ENCODE measurements at places on chromosomes 2 and 18.

DNA sequence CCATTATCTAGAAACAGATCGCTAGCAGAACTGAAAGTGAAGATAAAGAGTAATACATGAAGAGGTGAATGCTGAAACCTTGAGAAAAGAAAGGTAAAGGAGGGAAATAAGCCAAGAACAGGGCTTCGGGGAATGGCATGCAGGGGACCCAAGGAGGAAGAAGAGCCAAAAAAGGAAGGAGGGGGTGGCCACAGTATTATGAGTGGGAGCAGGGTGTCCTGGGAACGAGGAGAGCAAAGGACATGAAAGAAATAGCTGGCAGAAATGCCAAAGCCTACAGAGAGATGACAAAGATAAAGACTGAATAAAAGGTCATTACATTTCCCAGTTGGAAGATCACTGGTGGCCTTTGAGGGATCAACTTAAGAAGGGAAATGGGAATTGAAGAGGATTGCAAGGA, 82.9 kb downstream of the ACTR3 start:
- no peak for DNase-seq

DNA sequence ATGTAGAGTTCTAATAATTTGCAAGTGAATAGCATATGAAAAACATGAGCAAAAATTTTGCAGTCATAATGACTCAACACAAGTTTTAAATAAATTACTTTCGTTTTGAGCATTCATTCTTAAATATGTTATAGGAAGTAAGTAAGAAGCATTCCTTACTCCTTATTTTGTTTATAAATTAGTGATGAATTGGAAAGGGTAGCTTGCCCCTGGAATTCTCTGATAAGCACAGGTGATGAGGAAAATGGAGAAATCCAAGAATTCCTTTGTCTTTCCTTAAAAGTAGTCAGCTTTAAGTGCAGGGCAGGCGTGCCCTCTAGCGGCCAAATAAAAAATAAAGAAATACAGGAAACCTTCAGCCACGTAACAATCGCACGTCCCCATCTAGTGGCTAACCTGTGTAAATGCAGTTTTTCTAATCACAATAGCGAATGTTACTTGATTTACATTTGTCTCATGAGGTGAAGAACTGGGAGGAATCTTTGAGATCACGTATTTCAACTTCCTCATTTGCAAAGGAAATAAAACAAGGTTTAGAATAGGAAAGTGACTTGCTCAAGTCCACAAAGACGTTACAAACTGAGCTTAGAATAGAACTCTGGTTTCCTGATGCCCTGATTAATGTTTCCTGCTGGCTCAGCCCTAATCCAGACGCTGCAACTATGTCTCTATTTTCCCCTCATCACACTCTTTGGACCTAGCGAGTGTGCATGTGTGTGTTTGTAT, 47.2 kb upstream of the ZNG1B start:
- DNase-seq: peak; percentile 29

DNA sequence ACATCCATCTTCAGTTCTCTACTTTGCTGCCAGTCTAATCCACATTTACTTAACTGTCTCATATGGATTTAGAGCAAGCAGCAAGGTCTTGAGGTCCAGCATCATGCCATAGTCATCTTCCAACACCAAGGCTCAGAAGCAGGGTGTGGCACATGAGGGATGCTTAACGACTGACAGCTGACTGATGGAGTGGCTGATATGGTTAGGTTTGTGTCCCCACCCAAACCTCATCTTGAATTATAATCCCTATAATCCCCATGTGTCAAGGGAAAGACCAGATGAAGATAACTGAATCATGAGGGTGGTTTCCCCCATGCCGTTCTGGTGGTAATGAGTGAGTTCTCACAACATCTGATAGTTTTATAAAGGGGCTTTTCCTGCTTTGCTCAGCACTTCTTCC, 257.3 kb downstream of the NBAS start:
- no peak for DNase-seq

DNA sequence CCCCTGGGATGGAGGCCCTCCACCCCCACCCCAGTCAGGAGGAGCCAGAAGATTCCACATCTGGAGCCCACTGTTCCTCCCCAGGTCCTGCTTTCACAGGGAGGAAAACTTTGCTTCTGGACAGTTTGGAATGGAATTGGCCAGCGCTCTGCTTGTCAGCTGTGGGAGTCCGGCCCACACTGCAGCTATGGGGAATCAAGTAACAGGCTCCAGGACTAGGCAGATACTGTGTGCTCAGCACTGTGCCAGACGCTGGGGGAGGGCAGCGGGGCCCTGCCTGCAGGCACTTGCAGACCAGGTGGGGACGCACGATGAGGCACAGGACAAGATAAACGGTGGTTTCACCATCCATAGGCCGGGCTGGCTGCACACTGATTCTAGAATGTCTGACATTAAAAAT, 114.0 kb downstream of the STPG4 start:
- no peak for DNase-seq

- no peak for DNase-seq
These were observed 107.2 kb upstream of the CDH2 start for GRCh38 chr18:28284132-28284531.

GRCh38 chr2:219045937-219046550, 4.7 kb upstream of the CFAP65 start:
- no peak for DNase-seq

GRCh38 chr2:174324530-174324929, 10.2 kb upstream of the SP9 start:
- no peak for DNase-seq

GRCh38 chr18:8063733-8064132, 496.6 kb downstream of the PTPRM start:
- no peak for DNase-seq

- no peak for DNase-seq
These were observed 62.8 kb downstream of the SESTD1 start for GRCh38 chr2:179201869-179202268.

GRCh38 chr2:152223977-152224376, 48.4 kb upstream of the STAM2 start:
- no peak for DNase-seq

DNA sequence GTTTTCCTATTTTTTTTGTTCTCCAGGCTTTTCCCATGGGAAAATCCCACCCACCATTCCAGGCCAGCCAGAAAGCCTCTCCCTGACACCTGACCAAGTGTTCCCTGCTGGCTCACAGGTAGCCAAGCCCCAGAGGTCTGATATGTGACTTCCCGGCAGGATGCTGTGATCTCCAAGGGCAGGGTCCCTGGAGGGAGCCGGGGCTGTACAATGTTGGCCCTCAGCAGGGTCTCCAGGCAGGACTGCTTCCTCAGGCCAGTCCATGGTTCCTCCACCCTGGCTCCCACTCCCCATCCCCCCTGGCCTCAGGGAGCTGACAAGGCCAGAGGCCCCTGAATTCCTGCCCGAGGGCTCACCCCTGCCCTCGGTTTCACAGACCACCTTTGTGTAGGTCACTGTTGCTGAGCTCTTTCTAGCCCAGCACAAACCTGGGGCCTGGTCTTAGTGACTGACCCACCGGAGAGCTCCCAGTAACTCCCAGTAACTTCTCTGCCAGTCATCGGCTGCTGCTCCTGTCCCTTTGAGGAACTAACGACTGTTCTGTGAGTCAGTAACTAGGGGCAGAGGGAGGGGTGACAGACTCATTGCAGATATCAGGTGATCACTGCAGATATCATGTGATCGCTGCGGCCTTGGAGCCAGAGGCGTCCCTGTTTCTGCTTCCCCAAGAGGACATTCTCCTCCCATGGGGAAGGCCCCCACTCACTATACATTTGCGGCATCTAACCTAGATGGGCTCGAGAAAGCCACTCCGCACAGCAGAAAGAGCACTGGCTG, 38.7 kb downstream of the SDC1 start:
- no peak for DNase-seq

GRCh38 chr2:205557873-205558272, 124.4 kb upstream of the NRP2 start:
- no peak for DNase-seq

- DNase-seq: no peak
These were observed 26.5 kb downstream of the ACVR1 start for GRCh38 chr2:157849591-157849990.

DNA sequence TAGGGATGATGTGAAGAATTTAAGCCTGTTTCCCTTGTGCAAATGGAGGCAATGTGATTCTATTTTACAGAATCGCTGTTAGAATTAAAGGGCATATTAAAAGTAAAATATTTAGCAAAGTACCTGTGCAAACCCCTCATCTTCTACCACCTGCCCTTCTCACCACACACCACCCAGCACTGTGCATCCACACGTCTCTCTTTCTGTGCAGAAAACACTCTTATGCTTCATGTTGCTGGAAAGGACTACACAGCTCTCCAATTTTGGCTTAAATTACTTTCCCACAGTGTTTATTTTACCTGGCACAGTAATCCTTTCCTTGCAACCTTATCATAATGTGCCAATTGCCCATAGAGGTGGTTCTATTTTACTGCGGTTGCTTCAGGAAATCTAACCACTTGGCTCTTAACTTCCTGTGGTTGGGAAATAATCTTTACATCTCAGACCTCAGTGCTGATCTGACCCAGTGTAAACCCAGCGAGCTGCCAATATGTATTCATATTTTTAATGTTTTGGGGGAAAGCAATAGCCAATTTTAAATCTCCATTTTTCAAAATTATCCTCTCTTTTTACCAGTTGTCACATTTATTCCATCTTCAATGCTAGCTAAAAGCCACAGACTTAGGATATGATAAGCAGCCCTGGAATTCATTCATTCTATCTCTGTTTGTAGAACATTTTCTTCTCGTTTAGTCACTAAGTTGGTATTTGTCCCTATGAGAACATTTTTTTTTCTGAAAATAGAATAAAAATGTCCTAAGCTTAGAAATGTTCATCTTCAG, 250.9 kb downstream of the DSEL start:
- DNase-seq: no peak

DNA sequence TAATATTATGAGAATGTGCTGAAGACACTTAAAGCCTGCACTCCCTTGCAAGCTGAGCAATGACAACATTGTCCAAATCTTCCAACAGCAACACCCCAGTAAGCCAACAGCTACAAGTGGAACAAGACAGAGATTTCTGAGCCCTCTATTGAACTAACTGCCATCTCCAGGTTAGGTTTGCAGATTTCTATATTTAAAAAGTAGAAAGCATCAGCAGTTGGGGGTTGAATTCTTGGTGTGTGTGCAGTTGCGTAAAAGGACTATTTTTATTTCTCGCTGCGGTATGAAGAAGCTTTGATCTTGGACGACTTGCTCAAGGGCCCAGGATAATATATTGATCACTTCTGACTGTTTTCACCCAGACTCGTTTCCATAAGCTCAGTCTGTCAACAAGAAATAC, 106.2 kb upstream of the ZFP36L2 start:
- no peak for DNase-seq

- no peak for DNase-seq
These were observed 781.3 kb upstream of the ID2 start for GRCh38 chr2:7900593-7900992.

DNA sequence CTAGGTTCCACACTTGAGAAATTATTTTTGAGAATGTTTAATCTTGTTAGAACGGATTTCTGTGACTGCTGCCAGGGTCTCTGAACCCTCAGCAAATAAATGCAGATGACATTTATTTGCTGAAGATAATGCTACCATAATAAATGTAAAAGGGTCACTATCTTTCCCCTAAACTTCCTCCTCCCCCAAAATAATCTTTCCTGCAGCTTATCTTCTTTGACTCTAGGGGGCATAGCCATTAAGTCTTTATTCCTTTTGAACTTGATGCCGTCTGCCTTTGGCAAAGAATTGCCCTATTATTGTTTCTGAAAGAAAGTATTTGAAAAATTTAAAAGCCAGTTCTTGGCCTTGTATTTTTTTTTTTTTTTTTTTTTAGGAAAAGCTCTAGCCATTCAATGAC, 63.6 kb upstream of the ACSL3 start:
- DNase-seq: no peak

GRCh38 chr2:199041-199966, 64.5 kb downstream of the SH3YL1 start:
- DNase-seq: no peak

DNA sequence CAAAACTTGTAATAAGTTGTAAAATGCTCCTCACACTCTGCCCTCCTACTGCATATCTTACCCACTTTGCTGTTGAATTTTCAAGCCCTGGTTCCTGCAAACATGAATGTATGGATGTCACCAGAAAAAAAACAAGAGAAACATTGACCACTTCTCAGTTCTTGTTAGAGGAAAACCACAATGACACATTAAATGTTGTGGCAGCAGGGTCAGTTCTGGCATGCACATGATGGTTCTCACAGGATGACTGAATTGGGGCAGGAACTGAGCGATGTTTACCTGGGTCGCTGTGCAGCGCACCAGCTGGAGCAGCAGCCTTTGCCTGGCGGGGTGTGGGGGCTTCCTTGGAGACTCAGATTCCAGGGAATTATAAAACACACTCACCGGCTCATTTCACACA, 14.0 kb upstream of the PRKCE start:
- no peak for DNase-seq
